ENCODE measurements at places on chromosomes 3 and 15.

- no peak for DNase-seq
Observed at GRCh38 chr3:24123596-24123995, 178.5 kb downstream of the NR1D2 start.

GRCh38 chr15:65060641-65061397 lies 7.0 kb downstream of the RASL12 start:
- no peak for DNase-seq

GRCh38 chr15:87710406-87710805 lies 546.1 kb downstream of the NTRK3 start:
- no peak for DNase-seq

DNA sequence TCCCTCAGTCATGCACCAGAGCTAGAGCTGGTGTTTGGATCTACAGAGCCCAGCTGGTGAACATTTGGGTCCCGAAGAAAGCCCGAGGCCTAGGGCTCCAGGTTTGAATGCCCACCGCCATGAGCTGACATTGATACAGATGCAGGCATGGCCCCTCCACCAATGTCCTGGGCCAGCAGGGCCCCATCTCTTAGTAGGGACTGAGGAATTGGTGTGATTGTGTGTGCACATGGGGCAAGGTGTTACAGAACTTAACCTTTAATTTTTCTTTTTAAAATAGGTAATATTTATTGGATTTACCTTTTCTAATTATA lies 11.0 kb downstream of the PODXL2 start:
- no peak for DNase-seq

DNA sequence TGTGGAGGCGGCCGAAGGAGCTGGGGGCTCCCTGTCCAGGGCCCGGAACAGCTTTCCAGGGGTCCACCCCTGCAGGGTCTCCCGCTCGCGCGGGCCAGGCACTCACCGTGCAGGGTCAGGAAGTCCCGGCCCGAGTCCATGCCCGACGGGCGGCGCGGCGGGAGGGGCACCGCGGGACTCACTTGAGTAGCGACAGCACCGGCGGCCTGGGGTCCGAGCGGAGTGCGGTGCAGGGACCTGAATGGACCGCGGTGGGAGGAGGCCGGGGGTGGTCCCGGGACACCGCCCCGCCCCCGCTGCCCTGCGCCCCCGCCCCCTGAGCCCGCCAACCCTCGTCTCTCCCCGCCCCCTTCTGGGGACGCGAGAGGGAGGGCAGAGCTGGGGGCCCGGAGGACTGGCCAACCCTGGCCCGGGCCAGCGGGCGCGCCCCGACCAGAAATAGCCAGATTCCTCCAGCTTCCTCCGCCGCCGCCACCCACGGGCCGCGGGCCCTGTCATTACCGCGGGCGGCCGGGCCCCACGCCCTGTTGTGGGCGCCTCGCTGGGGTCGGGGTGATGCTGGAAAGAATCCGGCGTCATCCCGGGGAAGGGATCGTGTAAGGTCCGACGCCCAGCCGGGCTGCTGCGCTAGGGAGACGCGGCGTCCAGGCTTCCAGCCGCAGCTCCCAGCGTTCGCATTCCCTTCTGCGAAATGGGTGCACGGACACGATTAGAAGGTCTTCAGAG lies at the start of gene PLCD1:
TSS of gene PLCD1 (minus strand) at position 243 of the 726 bp plus-strand sequence. CDS start at position 140, 103 bp downstream.
- peak; percentile 23 for DNase-seq

DNA sequence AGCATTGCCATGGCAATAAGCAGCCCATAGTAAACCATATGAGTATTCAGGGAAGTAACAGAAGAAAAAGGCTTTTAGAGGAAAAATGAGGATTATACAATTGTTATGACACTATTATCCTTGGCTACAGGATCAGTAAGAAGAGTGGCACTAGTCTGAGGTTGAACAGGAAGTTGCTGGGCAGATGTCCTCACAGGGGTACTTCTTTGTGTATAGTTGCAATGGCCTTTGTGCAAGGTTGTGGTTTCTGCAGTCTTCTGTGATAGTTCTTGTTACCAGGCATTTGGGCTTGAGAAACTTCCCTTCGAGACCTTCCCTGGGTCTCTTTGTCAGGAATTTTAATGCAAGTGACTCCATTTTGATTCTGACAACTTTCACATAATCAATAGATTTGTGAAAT lies 100.6 kb upstream of the ATP11B start:
- no peak for DNase-seq
